ENCODE measurements at places on chromosomes 1 and 21. TPM values are rescaled to one million over a fixed set of nuclear protein-coding genes. Genes with fewer than 3 reads are reported as not detected.

FOXO6 gene
- 3.5 TPM for total RNA-seq

B3GALT5 gene
- total RNA-seq, result 0.27 TPM

DNA sequence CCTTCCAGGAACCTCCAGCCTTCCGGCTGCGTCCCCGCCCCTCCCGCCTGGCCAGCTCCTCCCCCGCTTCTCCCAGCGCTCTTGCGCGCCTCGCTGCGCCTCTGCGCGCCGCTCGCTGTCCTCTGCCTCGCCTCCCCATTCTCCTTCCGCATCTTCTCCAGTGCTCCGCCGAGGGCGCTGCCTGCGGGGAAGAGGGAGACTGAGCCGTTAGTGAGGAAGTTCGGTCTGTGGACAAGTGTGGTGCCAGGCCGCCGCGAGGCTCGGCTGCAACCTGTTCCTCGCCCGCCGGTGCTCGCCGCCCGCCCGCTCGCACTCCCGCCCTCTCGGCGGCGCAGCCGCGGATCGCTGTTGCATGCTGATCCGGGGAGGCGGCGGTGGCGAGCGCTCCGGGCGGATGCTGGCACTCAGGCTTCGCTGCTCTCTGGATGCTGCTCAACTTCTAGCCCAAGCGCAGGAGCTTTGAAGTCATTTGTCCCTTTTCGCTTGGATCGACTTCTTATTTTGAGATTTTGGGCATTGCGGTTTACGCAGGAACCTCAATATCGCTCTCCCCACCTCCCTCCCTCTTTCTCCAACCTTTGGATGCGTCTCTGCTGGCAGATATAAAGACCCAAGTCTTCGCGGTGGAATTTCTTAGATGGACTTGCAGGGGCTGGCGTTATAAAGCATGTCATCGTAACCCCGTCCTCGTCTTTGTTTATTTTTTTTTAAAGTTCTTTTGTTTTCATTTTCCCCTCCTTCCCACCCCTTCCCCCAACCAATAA is 614 bp upstream of the CACNA1E start:
- H3K4me1 ChIP-seq, result peaks cover 17% of the 10 kb centered on the region
- H3K27ac ChIP-seq, result no peak overlapping the region
- H3K36me3 ChIP-seq, result no peaks in the 10 kb centered on the region
- peaks cover 84% of the 10 kb centered on the region for H3K27me3 ChIP-seq
- no peak overlapping the region for H3K4me3 ChIP-seq

- H3K4me1 ChIP-seq, result no peaks in the 10 kb centered on the region
- DNase-seq, result no peak
- H3K4me3 ChIP-seq, result no peak overlapping the region
- H3K36me3 ChIP-seq, result no peaks in the 10 kb centered on the region
- H3K27me3 ChIP-seq, result no peaks in the 10 kb centered on the region
Observed at GRCh38 chr21:40481764-40482163, 365.2 kb downstream of the DSCAM start.

GRCh38 chr1:93740157-93740556 is 58.5 kb upstream of the BCAR3 start:
- no peak for DNase-seq
- H3K4me1 ChIP-seq, result peaks cover 28% of the 10 kb centered on the region
- H3K4me3 ChIP-seq, result no peak overlapping the region
- no peaks in the 10 kb centered on the region for H3K27me3 ChIP-seq
- H3K27ac ChIP-seq, result peak overlapping the region; percentile 49

Measured in muscle of leg (tissue), 16 donors.